ENCODE measurements at places on chromosomes 1 and 21. TPM values are rescaled to one million over a fixed set of nuclear protein-coding genes. Genes with fewer than 3 reads are reported as not detected.

Gene OR2AK2
- total RNA-seq, result 0.35 TPM

Gene PARS2
- total RNA-seq, result 6.0 TPM

Gene B4GALT2
- total RNA-seq, result 0.58 TPM

Gene KCNT2
- total RNA-seq, result not detected

Gene ERO1B
- total RNA-seq, result 24.5 TPM

GRCh38 chr1:67552336-67552759 is 122.1 kb upstream of the SERBP1 start:
- DNase-seq, result no peak

DNA sequence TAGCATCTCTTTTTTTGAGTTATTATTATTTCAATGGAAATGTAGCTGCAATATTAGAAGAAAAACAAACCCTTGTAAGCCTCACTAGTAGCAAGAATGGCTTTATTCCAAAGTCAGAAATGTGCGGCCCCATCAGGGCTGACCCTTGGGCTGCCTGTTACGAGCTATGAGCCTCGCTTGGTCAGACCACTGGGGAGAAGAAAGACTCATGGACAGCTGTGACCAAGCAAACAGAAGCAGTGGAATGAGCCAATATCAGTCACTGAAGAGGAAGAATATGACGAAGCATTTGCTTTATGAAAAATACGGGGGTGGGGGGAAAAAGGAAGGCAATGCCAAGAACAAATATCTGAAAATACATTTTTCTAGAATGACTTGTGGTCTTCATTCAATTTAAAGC is 504.5 kb downstream of the LMO4 start:
- no peak for DNase-seq

- DNase-seq, result no peak
These were observed 93.4 kb upstream of the F3 start for GRCh38 chr1:94634977-94635416.

- DNase-seq, result no peak
These were observed 96.8 kb upstream of the TMEM51 start for GRCh38 chr1:15056515-15057285.

DNA sequence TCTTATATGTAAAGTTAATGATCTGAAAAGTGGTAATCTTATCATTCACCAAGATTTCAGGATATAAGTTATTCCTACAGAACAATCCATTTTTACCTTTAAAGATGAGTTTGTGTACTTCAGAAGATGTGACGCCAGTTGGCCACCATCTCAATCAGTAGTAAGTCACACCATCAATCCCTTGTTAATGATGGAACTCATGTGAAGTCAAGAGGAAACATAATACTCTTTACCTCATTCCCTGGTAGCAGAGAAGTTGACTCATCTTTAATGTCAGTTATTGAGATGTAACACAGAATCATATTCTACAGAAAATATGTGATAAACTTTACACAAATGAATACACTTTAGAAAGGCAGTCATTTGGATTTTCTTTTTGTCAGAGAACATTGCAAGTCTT is 38.2 kb downstream of the MRPL39 start:
- no peak for DNase-seq

- no peak for DNase-seq
These were observed 1251.1 kb downstream of the AMY1C start for GRCh38 chr1:105000793-105001192.

DNA sequence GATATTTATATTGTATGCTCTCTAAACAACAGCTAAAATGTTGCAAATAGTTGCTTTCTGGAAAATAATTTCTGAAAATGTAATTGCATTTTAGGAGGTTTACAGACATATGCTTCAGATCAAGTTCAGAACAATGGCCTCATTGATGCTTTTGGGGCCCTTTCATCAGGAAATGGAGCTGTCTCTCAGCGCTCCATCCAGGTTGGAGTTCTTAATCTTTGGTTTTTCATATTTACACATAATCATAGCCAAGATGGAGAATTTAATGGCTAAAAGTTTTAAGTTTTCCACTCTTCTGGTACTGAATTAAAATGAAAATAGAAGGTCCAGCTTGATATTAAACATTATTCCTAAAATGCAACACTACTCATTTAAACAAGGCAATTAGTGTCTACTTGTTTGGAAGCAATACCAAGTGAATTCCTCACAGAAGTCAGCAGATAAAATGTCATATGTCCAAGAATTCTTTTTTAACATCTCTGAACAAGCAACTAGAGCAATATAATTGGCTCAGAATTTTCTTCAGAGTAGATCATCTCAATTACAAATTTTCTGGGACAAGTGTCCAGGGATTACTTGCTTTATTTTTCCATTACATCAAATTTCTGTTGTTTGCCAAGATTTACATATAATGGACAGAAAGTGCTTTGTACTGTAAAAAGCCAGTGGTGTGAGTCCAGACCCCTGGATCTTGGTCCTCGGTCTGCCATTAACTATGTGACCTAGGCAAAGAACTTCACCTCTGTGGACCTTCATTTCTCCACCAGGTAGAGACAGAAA is 22.6 kb downstream of the CLCA1 start:
- no peak for DNase-seq

- no peak for DNase-seq
These were observed 7.3 kb upstream of the SEC16B start for GRCh38 chr1:177977141-177977540.

Data from CD4-positive, alpha-beta memory T cell (primary cell).